Liver (tissue), 10 donors: ENCODE measurements at places on chromosomes 3 and 15. TPM values are rescaled to one million over a fixed set of nuclear protein-coding genes. Genes with fewer than 3 reads are reported as not detected.

DNA sequence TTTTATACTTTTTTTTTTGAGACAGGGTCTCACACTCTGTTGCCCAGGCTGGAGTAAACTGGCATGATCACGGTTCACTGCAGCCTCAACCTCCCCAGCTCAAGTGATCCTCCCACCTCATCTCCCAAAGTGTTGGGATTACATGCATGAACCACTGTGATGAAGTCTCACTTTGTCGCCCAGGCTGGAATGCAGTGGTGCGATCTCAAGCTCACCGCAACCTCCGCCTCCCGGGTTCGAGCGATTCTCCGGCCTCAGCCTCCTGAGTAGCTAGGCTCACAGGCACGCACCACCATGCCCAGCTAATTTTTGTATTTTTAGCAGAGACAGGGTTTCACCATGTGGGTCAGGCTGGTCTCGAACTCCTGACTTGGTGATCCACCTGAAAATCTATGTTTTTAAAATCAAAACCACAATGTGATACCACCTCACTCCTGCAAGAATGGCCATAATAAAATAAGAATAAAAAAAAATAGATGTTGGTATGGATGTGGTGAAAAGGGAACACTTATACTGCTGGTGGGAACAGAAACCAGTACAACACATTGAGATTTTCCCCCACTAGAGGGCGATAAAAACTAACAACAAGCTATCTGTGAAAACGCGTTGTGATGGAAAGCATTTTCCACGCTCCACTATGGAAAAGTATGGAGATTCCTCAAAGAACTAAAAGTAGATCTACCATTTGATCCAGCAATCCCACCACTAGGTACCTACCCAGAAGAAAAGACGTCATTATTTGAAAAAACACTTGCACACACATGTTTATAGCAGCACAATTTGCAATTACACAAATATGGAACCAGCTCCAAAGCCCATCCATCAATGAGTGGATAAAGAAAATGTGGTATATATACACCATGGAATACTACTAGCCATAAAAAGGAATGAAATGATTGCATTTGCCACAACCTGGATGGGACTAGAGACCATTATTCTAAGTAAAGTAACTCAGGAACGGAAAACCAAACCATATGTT, 26.8 kb upstream of the OCA2 start:
- no peaks in the 10 kb centered on the region for H3K27me3 ChIP-seq
- no peaks in the 10 kb centered on the region for H3K4me1 ChIP-seq
- peaks cover 24% of the 10 kb centered on the region for H3K36me3 ChIP-seq
- H3K27ac ChIP-seq, result no peak overlapping the region

GRCh38 chr3:105157067-105157765, 209.5 kb upstream of the ALCAM start:
- H3K36me3 ChIP-seq, result no peaks in the 10 kb centered on the region
- H3K27ac ChIP-seq, result no peak overlapping the region
- H3K4me1 ChIP-seq, result peaks cover 3% of the 10 kb centered on the region
- no peaks in the 10 kb centered on the region for H3K27me3 ChIP-seq
- DNase-seq, result no peak
- H3K4me3 ChIP-seq, result no peak overlapping the region

DNA sequence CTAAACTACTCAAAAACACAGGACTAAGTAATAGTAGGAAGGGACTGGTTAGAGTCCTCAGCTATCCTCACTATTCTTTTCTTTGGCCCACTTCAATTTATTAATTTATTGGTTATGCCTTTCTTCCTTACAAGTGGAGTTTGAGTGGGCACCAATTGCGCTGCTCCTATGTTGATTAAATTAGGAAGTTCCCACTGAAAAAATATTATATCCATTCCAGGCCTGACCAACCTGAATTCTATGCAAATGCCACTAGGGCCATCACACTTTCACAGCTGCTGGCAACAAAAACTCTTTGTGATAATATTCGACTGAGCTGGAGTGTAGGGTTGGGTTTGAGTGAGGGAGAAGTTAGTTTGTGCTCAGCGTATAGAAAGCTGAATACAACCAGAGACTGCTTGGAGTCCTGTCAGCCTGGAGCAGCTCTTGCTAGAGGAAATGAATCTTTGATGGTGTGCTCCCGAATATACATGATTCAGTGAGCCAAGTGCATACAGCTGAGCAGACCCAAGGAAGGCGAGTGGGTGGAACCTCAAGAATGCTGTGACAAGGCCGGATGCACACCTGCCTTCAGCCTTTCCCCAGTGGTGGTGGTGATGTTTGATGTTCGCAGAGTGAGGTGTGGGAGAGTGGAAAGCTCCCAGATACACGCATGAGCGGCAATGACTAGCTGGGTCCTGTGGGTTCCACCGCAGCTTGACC, 1.5 kb downstream of the ARHGEF3 start:
- no peaks in the 10 kb centered on the region for H3K4me1 ChIP-seq
- no peak overlapping the region for H3K27ac ChIP-seq
- H3K27me3 ChIP-seq, result no peaks in the 10 kb centered on the region
- peak overlapping the region; percentile 64 for H3K4me3 ChIP-seq
- no peak for DNase-seq

DNA sequence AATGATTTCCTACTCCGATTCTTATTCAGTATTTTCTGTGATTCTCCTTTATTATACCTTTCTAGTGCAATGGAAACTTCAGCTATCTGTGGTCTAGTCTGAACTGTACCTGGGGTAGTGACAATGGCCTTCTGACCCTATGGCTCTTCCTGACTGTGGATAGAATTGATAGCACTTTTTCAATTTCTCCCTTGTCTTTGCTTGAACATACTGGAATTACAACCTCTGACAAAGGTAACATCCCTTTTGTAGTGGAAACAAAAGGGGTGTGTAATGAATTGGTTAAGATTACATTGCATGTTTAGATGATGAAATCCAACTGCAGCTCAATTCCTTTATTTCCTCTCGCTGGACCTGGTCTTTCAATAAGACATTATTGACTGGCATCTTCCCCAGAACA, 21.0 kb upstream of the SOX2 start:
- no peak overlapping the region for H3K27ac ChIP-seq
- H3K36me3 ChIP-seq, result no peaks in the 10 kb centered on the region
- no peak overlapping the region for H3K4me3 ChIP-seq
- no peak for DNase-seq

DNA sequence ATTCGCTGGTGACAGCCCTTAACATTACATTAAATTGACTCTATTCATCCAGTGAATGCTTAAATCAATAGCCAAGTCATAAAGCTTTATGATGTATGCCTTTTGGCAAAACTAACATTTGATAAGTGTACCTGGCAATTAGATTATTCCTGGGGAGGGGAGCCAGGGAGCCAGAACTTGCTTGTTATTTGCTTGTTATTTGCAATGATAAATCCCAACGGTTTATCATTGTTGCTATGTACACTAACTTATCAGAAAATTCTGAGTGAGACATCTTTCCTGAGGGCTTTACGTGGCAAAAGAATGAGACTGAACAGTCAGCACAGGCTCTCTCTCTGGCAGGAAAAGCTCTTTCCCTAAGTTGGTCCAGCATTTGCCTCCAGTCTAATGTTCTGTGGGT, 35.8 kb upstream of the FBN1 start:
- no peaks in the 10 kb centered on the region for H3K27me3 ChIP-seq
- H3K4me3 ChIP-seq, result no peak overlapping the region
- no peaks in the 10 kb centered on the region for H3K36me3 ChIP-seq
- no peaks in the 10 kb centered on the region for H3K4me1 ChIP-seq

DNA sequence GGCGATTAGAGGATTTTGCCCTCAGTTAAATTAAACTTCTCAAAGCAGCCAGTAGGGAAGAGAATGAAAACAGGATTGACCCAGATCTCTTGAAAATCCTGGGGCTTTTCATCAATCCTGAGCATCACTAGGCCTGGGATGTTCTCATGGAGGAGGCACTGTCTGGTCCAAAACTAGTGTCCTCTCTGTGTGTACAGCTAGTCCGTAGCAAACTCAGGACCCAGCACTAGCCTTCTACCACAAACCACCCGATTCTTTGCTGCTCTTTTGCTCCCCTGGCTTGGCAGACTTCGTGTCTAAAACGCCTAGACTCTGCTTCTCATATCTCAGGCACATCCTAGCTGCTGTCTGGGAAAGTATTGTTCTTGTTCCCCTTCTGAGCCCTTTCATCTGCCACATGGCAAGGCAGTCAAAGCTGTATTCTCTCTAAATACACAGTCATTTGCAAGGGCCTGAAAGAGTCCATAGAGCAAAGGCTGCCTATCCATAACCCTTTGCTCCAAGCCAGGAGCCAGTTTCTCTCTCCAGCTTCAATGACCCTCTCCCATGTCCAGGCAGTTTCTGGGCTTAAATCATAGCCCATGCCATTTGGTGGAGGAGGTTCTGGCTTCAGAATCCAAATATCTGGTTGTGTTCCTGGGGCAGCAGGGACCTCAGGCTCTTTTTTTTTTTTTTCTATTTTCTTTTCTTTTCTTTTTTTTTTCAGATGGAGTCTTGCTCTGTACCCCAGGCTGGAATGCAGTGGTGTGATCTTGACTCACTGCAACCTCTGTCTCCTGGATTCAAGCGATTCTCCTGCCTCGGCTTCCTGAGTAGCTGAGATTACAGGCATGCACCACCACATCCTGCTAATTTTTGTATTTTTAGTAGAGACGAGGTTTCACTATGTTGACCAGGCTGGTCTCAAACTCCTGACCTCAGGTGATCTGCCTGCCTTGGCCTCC, 52.4 kb downstream of the CDC25A start:
- no peaks in the 10 kb centered on the region for H3K4me1 ChIP-seq
- H3K36me3 ChIP-seq, result no peaks in the 10 kb centered on the region
- H3K27me3 ChIP-seq, result no peaks in the 10 kb centered on the region
- DNase-seq, result no peak
- no peak overlapping the region for H3K4me3 ChIP-seq
- H3K27ac ChIP-seq, result no peak overlapping the region

DNA sequence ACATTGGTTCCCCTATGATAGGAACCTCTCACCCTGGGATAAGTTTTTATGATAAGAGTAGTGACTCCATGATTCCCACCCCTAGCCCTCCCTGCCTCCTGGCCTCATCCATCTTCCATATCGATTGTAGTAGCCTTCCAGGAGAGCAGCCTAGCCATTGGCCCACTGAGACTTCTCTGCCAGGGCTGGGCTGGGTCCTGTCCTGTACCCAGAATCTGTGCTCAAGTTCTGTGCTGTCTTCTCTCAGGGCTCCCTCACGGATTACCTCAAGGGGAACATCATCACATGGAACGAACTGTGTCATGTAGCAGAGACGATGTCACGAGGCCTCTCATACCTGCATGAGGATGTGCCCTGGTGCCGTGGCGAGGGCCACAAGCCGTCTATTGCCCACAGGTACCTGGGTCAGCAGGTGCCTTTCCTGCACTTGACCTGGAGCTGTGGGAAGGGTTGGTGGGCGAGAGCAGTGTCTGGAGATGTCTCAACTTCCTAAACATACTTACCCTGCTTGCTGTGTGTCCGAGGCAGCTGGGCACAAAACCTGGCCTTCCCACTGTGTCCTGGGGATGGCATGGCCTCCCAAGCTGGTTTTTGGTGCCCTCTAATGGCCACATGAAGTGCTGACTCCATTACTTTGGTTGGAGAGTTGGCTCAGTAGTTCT, 16.6 kb upstream of the EXOG start:
- no peak overlapping the region for H3K4me3 ChIP-seq
- no peaks in the 10 kb centered on the region for H3K27me3 ChIP-seq
- H3K36me3 ChIP-seq, result peaks cover 55% of the 10 kb centered on the region
- no peaks in the 10 kb centered on the region for H3K4me1 ChIP-seq
- H3K27ac ChIP-seq, result no peak overlapping the region
- DNase-seq, result peak; percentile 52

Gene GNAI2
- 65.0 TPM for total RNA-seq

DNA sequence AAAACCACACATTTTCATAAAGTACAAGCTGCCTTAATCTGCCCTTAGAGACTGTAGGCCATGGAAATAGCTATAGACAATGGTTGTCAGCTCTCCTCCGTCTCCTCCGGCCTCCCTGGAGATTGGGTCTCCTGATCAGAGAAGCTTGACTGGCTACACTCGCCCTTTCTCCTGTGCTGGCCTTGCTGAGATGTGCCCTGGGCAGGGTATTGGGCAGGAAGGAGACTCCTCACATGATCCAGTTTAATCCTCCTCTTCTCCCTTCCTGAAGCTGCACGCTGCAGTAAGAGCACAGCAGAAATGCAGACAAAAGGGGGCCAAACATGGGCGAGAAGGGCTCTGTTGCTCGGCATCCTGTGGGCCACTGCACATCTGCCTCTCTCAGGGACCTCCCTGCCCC, at the start of gene SLC24A5:
TSS of gene SLC24A5 (plus strand) at position 246 of the 400 bp plus-strand sequence. CDS start at position 301, 55 bp downstream.
- no peaks in the 10 kb centered on the region for H3K27me3 ChIP-seq
- H3K27ac ChIP-seq, result no peak within 1 kb of the TSS
- no peaks in the 10 kb centered on the region for H3K4me1 ChIP-seq

DNA sequence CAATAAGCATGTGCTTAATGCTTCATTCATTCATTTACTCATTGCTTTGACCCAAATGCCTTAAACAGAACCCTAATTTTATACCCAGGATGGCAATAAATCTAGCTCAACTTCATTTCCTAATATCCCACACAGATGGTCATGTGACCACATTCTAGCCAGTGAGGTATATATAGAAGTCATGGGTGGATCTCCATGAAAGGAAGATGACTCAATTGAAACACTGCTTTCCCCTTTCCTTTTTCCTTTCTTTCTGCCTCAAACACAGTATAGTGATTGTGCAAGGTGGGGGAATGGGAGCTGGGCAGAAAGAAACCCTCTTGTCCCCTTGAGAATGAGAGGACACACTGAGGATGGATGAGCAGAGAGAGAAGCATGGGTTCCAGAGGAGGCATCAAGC, 183.5 kb upstream of the PRICKLE2 start:
- H3K27me3 ChIP-seq, result no peaks in the 10 kb centered on the region
- DNase-seq, result no peak
- no peak overlapping the region for H3K27ac ChIP-seq
- H3K4me1 ChIP-seq, result no peaks in the 10 kb centered on the region
- no peaks in the 10 kb centered on the region for H3K36me3 ChIP-seq
- no peak overlapping the region for H3K4me3 ChIP-seq

GRCh38 chr3:114365909-114366308, 72.1 kb downstream of the TIGIT start:
- no peaks in the 10 kb centered on the region for H3K4me1 ChIP-seq
- DNase-seq, result no peak
- no peaks in the 10 kb centered on the region for H3K27me3 ChIP-seq
- H3K36me3 ChIP-seq, result peaks cover 12% of the 10 kb centered on the region

GRCh38 chr15:26667222-26667988, 105.5 kb downstream of the GABRB3 start:
- no peak overlapping the region for H3K4me3 ChIP-seq
- H3K36me3 ChIP-seq, result no peaks in the 10 kb centered on the region
- H3K4me1 ChIP-seq, result no peaks in the 10 kb centered on the region
- no peak overlapping the region for H3K27ac ChIP-seq

GRCh38 chr3:177229791-177230190, 32.5 kb upstream of the TBL1XR1 start:
- H3K36me3 ChIP-seq, result no peaks in the 10 kb centered on the region
- DNase-seq, result no peak
- no peaks in the 10 kb centered on the region for H3K4me1 ChIP-seq
- no peak overlapping the region for H3K27ac ChIP-seq
